Psoas muscle (tissue), 8 donors: ENCODE measurements at places on chromosomes 2 and 18. TPM values are rescaled to one million over a fixed set of nuclear protein-coding genes. Genes with fewer than 3 reads are reported as not detected.
A peak's percentile ranks its signal among the peaks of the same experiment; 100 is the strongest.

FHOD3 gene
- total RNA-seq, result 32.9 TPM

UGT1A9 gene
- total RNA-seq, result not detected

IL37 gene
- not detected for total RNA-seq

IL36B gene
- not detected for total RNA-seq

DNA sequence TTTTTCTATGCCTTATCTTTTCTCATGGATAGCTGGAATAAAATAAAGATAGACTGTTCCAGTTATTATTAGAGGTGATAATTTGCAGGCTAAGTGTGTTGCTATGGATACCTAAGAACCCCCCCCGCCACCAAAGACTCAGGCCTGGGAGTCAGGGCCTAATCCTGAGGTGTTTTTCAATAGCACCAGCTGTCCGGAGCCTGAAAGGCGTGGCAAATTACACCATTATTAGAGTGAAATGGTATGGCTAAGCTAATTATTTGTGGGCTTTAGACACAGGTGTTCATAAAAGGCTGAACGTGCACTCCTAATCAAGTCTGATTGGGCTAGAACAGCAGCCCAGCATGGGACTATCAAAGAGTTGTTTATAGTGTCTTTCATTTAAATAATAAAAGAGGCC is 293.2 kb upstream of the DCC start:
- no peaks in the 10 kb centered on the region for H3K4me1 ChIP-seq
- H3K4me3 ChIP-seq, result no peak overlapping the region
- DNase-seq, result no peak
- no peak overlapping the region for H3K27ac ChIP-seq
- H3K36me3 ChIP-seq, result no peaks in the 10 kb centered on the region

GRCh38 chr2:233442028-233442310 is 87.7 kb downstream of the DGKD start:
- peak overlapping the region; percentile 53 for H3K27ac ChIP-seq
- no peaks in the 10 kb centered on the region for H3K27me3 ChIP-seq
- H3K4me3 ChIP-seq, result no peak overlapping the region
- H3K4me1 ChIP-seq, result peaks cover 20% of the 10 kb centered on the region
- DNase-seq, result no peak
